Peyer's patch (tissue), 4 donors: ENCODE measurements at places on chromosomes 5 and 9.

GRCh38 chr9:36867241-36867640 lies 166.8 kb downstream of the PAX5 start:
- no peak for DNase-seq

GRCh38 chr9:31542384-31543055 lies 841.9 kb upstream of the ACO1 start:
- no peak for DNase-seq

GRCh38 chr9:136995772-136996311 lies 526 bp downstream of the CLIC3 start:
- no peak for DNase-seq

GRCh38 chr5:27450607-27451006 lies 412.2 kb upstream of the CDH9 start:
- no peak for DNase-seq

DNA sequence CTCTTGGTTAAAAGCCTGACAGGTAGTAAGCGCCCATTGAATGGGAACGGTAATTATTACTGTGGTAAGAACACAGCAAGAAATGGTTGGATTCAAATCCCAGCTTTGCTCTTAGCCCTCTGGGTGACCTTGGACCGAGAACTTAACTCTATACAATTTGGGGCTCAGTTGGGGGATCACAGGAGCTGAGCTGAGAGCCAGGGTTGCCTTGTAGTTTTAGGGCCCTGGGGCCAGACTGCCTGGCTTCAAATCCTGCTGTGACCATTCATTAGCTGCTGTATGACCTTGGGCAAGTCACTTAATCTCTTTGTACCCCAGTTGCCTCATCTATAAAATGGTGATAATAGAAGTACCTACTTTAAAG lies 87.4 kb upstream of the SH3PXD2B start:
- DNase-seq = peak; percentile 29

DNA sequence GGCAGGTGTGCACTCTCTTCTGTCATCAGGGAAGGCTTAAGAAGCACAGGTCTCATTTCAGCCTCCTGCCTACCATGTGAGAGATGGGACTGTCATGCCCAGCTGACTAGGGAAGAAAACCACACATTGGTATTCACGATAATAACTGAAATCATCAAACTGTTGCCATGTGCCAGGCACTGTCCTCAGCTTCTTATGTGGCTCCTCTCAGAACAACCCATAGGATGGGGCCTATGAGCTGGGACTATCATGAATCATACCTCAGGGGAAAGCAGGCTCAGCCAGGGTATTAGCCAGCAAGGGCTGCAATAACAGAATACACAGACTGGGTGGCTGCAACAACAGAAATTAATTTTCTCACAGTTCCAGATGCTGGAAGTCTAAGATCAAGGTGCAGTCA lies 3.3 kb downstream of the AFAP1L1 start:
- no peak for DNase-seq

DNA sequence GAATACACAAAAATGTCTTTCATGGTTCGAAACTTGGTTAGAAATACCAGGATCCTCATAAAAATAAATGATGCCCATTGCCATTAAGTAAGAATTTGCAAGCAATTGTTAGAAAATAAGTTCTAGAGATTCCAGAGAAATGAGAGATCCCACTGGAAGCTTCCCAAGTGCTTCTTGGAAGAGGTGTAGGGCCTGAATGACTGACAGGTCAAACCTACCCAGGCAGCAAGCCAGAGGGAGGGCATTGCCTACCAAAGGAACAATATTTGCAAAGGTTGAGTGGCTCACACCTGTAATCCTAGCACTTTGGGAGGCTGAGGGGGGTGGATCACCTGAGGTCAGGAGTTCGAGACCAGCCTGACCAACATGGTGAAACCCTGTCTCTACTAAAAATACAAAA lies 777.0 kb upstream of the WWC1 start:
- DNase-seq = no peak

DNA sequence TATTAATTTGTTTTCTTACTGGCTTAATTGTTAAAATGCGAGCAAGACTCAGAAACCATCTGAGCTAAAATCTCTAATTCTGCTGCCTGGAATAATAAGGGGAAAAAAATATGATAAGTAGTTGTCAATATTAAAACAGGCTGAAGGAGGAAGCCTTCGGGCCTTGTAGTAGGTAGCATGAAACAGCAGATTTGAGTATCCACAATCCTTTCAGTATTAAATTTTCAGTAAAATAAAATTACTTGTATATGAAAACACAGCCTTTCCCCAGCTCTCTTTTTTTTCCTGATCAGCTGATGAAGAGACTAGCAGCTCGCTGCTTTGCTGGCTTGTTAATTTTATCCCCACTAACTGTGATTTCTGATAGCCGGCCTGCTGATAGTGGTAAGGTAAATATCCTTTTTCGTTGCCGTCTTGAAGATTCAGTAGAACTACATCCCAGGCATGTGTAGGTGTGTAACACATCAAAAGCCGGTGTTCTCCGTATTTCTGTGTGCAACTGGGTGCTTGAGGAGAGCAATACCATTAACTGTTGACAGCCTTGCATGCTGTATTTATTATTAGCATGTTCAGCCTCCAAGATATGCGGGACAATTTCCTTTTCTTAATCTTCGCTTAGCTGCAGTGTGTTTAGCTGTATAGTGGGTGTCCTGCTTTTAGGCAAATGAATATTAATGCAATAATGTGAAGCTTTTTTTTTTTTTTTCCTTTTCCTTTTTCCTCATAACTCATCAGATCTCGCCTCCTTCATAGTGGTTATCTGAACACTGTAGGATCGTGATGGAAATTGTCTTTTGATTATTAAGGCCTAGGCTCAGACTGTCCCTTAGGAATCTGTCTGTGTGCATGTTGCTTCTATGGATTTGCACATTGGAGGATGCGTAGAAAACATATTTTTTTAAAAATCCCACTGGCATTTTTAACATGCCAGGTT lies 144.6 kb downstream of the SMARCA2 start:
- DNase-seq = no peak

GRCh38 chr5:127399068-127399467 lies 108.5 kb downstream of the MEGF10 start:
- DNase-seq = no peak

- no peak for DNase-seq
These were observed 21.1 kb upstream of the TCF7 start for GRCh38 chr5:134093351-134093750.
